ENCODE measurements at places on chromosomes 1 and 21.

DNA sequence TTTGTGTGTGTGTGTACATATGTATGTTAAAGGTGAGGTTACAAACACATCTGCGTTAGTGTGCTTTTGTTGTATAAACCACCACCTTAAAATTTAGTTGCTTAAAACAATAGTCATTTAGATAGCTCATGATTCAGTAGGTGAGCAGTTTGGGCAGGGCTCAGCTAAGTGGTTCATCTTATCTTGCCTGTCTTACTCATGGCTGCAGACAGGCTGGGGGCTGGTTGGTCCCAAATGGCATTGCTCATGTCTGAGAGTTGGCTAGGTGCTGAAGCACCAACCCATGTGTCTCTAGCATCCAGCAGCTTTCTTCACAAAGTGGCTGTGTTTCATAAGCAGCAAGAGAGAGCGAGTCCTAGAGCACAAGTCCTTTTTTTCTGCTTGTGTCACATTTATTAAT lies 91.4 kb downstream of the MACF1 start:
- DNase-seq, result no peak

GRCh38 chr1:225709101-225709500 lies 56.2 kb upstream of the ENAH start:
- DNase-seq, result peak; percentile 19

- no peak for DNase-seq
Measured at GRCh38 chr1:15702722-15703550, 18.8 kb downstream of the PLEKHM2 start.

GRCh38 chr1:200131551-200132125 lies 104.1 kb downstream of the NR5A2 start:
- no peak for DNase-seq

GRCh38 chr1:214452152-214452784 lies 99.1 kb downstream of the PTPN14 start:
- no peak for DNase-seq

GRCh38 chr1:202162047-202162417 lies 1.6 kb upstream of the PTPN7 start:
- no peak for DNase-seq

- DNase-seq, result no peak
Measured at GRCh38 chr1:33880305-33880704, 16.4 kb downstream of the HMGB4 start.

GRCh38 chr1:219296430-219297355 lies 123.0 kb downstream of the LYPLAL1 start:
- DNase-seq, result no peak

- DNase-seq, result peak; percentile 66
Measured at GRCh38 chr1:165328136-165328535, 28.4 kb downstream of the LMX1A start.

GRCh38 chr1:170800265-170800664 lies 135.1 kb upstream of the MROH9 start:
- no peak for DNase-seq

- no peak for DNase-seq
Measured at GRCh38 chr21:21971384-21971783, 973.2 kb downstream of the NCAM2 start.
